ENCODE measurements at places on chromosomes 3 and 15.

- DNase-seq, result no peak
Observed at GRCh38 chr3:169939320-169939719, 27.3 kb upstream of the SEC62 start.

DNA sequence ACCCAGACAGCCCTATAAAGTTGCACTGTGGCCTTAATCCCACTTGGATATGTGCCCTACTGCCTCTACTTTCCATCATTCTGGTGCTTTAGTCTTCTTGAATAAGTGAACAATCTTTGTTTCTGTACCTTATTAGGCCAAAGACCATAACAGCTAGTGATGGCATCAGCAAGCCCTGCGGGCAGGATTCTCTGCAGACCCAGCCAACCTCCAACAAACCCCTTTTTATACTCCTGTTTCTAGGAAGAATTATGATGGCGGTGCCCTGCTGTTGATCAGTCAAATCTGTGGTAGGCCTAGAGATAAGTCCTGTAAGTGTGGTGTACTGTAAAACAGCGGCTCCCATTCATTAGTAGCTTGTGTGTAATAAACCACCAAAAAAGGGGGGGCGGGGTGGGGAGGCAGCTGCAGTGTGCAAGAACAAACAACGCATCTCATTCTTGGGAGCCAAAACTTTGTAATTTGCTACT lies 40.5 kb downstream of the SOX2 start:
- DNase-seq, result no peak

- DNase-seq, result no peak
Observed at GRCh38 chr15:68234060-68234459, 4.5 kb upstream of the CLN6 start.

DNA sequence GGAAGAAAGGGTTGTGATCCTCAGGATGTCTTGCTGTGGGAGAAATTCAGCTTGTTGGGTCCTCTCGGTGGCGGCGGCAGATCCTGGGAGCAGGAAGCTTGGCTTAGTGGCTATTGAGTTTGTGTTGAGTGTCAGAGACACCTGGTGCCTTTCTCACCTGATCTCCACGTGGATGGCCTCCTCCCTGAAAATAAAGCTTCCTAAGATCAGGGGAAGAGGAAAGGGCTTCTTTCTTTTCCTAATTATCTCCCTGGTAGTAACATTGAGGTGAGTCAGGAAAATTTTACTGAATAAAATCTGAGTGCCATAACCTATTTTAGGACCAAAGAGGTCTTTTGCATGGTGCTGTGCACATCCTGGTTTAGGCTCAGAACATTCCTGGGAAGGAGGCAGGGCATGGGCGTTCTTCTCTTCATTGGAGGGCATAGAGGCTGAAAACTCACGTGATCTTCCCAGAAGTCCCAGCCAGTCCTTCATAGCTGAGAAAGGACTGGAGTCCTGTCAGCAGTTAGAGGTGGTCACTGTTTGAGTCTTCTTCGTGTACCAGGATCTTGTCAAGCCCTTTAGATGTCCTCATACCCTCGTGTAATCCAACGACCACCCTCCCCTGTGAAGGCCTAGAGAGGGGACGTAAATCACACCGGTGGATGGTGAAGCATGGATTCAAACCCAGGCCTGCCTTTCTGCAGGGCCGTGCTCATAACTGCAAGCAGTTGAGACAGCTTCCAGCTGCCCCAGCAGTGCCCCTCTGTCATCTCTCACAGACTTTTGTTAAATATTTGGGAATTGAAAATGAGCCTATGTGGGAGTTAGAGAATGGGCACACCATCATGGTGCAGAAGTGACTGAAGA lies 1.1 kb downstream of the CMTM8 start:
- no peak for DNase-seq

GRCh38 chr15:88493844-88494243 lies 26.3 kb downstream of the MRPS11 start:
- DNase-seq, result no peak

GRCh38 chr3:192727032-192727847 lies at the start of gene FGF12:
FGF12 (minus strand) TSS chr3:192727541.
- no peak for DNase-seq

DNA sequence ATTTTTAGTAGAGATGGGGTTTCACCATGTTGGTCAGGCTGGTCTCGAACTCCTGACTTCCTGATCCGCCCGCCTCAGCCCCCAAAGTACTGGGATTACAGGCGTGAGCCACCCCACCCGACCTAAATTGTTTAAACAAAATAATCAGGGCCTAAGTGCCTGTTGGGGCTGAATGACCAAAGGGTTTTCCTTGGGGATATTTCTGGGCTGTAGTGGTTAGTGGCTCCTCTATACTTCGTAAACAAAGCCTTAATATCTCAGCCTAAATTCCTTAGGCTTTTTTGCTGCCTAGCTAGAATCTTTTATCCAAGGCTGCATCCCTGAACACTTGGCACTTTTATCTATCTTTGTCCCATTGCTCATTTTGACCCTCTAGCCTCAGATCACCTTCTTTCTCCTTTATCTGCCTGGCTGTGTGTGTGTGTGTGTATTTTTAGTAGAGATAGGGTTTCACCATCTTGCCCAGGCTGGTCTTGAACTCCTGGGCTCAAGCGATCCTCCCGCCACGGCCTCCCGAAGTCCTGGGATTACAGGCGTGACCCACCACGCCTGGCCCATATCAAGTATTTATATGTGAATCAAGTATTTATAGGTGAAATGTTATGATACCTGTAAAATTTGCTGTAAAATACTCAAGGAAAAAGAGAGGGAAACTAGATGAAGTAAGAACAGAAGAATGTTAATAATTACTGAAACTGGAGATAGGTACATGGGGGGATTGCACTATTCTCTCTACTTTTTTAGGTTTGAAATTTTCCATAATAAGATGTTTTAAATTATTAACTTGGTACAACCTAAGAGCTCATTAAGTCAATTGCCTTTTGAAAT lies 1.8 kb downstream of the NUSAP1 start:
- no peak for DNase-seq

GRCh38 chr3:63918321-63918720 lies 6.1 kb upstream of the SCAANT1 start:
- no peak for DNase-seq

DNA sequence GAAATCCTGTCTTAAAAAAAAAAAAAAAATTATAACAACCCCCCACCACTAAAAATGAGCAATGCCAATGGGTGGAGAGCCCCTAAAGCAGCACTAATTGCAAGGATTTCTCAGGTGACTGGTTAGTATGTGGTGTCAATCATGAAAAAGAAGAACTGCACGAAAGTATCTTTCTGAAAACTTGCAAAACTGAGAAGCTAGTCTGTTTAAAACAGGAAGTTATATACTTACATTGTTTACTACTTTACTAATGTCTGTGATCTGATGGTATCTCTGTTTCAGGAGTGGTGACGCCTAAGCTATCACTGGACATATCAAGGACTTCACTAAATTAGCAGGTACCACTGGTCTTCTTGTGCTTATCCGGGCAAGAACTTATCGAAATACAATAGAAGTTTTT lies at the start of gene CCR3:
CCR3 (plus strand) TSS at position 341 of the 400 bp plus-strand sequence. CDS start 22,699 bp downstream, outside the sequence.
- peak; percentile 61 for DNase-seq

DNA sequence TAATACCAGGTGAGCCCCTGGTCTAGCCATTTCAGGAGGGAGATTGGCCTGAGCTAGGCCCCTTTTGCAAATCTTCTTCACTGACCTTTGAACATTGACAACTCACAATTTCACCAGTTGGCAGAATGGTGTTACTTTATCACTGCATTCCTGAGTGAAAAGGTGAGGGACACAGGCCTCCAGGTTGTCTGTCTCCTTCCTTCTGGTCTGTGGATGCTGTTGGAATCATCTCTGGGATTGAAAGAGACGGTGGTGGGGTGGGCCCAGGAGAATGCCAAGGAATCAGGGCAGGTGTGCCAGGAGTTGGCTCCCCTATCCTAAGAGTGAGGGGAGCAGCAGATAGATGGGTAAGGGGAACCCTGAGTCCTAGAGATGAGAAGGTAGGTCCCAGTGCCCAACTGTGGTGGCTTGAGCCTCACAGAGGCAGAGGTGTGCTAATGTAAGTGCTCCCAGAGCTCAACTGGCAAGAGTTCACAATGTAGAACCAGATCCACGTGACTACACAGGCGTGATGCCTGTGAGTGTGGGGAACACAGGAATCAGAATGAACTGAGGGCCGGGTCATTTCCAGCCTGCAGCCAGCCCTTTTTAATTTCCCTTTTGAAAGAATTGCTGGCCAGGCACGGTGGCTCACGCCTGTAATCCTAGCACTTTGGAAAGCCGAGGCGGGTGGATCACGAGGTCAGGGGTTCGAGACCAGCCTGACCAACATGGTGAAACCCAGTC lies 11.2 kb downstream of the C3orf62 start:
- DNase-seq, result no peak

- no peak for DNase-seq
Observed at GRCh38 chr3:188468196-188468595, 314.2 kb downstream of the LPP start.

- no peak for DNase-seq
Observed at GRCh38 chr15:85692321-85692720, 102.4 kb downstream of the KLHL25 start.

GRCh38 chr3:51384055-51384725 lies 901 bp upstream of the MANF start:
- DNase-seq, result peak; percentile 31

DNA sequence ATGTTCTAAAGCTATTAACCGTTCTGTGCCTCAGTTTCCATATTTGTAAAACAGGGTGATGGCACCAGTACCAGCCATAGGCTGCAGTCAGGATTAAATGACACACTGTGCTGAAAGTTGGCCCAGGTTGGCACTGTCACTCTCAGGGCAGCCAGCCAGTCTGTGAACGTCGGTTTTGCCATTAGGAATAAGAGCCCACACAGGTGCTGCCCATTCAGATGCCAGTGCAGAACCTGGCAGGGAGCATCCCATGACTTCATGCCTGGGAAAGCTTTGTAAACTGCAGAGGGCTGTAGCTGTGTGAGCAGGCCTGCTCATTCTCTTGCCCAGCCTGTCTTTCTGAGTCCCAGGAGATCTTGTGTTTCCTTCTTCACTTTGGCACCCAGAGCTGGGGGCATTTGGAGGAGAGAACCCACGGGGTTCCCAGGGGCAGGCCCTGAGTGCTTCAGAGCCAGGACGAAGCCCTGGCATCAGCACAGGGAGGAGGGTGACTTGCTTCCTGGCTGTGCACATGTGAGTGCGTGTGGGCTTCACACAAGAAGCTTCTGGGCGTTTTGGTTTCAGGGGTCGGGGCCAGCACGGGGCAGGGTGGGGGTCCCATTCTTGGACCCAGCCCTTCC lies 46.9 kb downstream of the ZNF710 start:
- no peak for DNase-seq

DNA sequence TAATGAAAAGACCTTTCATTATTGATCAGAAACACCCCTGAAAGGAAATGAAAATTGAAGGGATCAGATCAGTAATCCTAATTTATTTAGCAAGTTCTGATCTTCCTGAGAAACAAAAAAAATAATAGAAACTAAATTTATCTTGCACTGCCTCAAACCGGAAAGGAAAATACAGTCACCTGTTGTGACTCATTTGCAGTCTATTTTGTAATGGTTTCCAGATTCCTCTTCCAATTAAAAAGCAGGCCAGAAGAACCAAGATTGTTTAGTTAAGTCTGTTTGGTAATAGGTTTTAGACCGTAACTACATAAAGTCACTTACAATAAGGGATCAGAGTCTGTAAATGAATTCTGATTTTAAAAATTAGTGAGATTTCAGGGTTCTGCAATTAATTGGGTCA lies 49.7 kb upstream of the ATOSA start:
- no peak for DNase-seq

GRCh38 chr3:142602619-142603385 lies 6.6 kb downstream of the PLS1 start:
- no peak for DNase-seq

- no peak for DNase-seq
Observed at GRCh38 chr15:98528046-98528725, 120.2 kb upstream of the IGF1R start.

DNA sequence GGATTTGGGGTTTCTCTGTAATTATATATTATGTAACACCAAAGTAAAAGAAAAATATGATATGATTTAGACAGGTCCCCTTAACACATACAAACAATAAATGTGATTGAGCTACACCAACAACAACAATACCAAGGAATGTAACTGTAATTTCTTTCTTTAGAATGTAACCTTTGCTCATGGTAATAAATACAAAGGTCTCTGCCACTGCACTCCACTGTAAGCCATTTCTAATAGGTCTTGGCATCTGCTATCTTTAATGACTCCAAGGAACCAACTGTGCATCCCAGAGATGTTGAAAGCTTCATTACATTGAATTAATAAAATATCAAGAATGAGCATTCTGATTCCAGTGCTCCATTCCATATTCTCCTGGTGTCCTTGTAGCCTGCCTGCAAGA lies 88.8 kb downstream of the PDZRN3 start:
- DNase-seq, result no peak

GRCh38 chr3:172260381-172260780 lies 187.9 kb downstream of the GHSR start:
- DNase-seq, result no peak

- DNase-seq, result no peak
Observed at GRCh38 chr15:50493625-50494024, 52.8 kb downstream of the USP50 start.

GRCh38 chr3:69084326-69085167 lies at the start of gene ARL6IP5:
ARL6IP5 (plus strand) TSS chr3:69084937; CDS start chr3:69085048, 111 bp downstream.
- peak; percentile 96 for DNase-seq

- DNase-seq, result peak; percentile 82
Observed at GRCh38 chr3:143147707-143148106, 28.1 kb downstream of the CHST2 start.

DNA sequence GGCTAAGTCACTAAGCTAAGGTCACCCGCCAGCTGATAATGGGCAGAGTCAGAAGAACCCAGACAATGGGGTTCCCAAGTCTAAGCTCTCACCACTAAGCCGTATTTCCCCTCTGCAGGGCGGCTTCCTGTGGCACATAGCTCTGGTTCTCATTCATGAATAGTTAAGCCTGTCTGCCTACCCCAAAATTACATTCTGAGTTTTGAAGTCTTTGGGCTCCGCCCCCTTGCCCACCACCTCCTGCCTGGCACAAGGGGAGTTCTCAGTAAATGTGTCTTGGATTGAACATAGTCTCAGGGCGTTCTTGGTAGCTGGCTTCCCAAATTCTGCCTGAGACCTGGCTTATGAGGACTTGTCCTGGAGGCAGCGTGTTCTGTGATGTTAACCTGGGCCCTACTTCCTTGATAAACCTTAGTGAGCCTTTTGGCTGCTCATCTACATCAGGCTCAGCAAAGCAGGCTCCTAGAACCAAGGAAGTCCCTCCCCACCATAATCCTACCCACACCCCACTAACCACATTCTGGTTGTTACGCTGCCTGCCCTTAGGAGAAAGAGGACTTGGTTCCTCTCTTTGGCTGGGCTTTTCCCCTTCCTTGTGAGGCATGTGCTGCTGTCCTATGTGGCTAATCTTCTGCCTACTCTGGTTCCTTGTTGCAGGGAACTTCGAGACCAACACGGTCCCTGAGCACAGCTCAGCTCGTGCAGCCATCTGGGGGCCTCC lies 54.9 kb downstream of the STARD5 start:
- DNase-seq, result peak; percentile 88

GRCh38 chr3:140219291-140219690 lies 284.3 kb downstream of the CLSTN2 start:
- no peak for DNase-seq

GRCh38 chr3:95037927-95038326 lies 975.1 kb downstream of the NSUN3 start:
- DNase-seq, result no peak

GRCh38 chr15:42401544-42402454 lies 42.5 kb downstream of the CAPN3 start:
- no peak for DNase-seq

GRCh38 chr15:99239545-99240198 lies 9.7 kb downstream of the TTC23 start:
- DNase-seq, result peak; percentile 80

Measured in suppressor macrophage treated with lipopolysaccharide for 1 hour (primary cell).